ENCODE measurements at places on chromosomes 16 and 17.

DNA sequence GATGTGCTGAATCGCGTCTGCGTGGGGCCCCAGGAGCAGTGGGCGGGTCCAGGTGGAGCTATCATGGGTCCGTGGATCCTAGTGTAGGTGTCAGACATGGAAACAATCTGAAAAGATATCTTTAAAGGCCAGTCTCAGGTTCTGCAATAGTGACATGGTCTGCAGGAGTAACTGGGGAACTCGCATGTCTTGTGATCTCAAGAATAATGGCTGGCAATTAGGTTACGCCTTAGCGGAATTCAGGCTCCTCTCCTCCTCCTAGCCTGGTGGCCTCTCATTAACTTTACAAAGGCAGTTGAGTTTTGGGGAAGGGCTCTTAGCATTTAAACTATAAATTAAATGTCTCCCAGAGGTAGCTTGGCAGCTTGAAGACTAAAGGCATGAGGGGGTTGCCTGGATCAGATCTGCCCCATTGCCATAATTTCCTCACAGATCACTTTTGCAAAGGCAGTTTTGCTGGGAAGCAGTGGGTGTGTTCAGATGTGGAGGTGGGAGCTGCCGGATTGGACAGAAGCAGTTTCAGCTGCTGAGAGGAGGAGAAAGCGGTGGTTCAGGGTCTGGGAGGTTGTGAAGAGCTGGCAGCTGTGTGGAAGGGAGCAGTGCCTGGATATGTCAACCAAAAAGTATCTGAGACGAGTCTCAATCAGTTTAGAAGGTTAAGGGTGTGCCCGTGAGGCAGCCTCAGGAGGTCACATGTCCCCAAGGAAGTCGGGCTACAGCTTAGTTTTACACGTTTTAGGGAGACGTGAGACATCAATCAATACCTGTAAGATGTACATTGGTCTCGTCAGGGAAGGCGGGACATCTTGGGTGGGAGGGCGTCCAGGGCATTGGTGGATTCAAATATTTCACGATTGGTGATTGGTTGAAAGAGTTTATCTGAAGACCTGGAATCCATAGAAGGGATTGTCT is 2.7 kb downstream of the TBCD start:
- DNase-seq: peak; percentile 53

- DNase-seq: no peak
Observed at GRCh38 chr17:80265205-80266068, 4.8 kb downstream of the RNF213 start.

- no peak for DNase-seq
Observed at GRCh38 chr16:80440667-80441066, 100.1 kb upstream of the DYNLRB2 start.

DNA sequence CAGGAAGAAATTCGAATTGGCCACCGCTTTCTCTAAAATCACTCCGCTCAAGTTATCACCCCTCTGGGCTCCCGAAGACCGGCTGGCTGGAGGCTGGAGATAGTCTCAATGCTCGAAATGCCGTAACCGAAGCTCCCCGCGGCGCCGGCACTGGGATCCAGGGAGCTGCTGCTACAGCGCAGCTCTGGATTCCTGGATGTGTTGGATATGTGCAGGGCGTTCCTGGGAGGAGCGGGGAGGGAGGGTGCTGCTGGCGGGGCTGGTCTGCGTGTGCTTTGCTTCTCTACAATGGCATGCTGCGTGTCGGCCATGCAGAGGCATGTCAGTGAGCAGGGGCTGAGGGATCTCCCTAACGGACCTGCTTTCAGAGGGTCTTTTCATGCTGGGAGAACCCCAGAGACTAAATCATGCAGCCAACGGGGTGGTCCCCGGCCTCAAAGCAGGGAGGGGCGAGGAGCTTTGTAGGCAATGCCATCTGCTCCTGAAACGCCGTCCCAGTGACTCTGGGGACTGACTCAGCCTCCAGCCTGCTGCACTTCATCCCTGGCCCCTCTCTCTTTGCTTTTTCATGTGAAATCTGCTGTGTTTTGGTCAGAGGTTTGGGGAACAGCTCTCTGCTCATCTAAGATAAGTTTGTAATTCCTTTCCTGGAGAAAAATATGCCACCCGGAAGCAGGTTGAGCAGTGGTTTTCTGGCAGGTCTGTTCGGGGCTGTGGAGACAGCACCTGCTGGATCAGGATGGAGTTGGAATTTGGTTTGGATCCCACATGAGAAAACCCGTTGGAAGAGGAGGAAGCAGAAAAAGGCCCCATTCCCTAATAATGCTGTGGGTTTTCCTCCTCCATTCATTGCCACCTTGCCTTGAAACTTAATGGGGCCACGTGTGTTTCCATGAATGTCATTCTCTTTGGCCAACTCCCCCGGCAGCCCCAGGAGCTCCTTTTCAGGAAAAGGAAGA is 311.4 kb downstream of the SEC14L1 start:
- DNase-seq: peak; percentile 94

DNA sequence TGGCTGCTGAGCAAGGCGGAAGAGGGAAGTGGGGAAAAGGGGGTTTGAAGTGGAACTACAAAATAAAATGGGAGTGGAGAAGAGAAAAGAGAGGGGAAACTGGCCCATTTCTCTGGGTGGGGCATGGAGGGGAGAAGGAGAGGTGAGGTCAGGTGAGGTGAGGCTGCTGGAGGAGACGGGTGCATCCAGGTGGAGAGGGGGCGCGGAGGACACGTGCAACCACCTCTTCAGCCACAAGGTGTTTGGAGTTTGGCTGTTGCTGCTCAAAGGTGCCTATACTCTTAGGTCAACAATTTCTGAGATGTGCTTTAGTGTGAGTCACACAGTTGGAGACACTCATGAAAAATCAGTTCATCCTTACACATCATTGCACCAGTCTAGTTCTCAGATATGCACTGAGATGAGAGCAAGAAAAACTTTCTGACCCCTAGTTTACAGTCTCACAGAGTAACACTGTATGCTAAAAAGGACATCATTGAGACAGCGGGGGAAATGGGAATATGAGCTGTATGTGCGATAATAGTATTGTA is 4.8 kb downstream of the SLC6A4 start:
- DNase-seq: no peak

- DNase-seq: peak; percentile 35
Observed at GRCh38 chr16:68884861-68885720, 41.8 kb downstream of the TANGO6 start.

GRCh38 chr16:82093666-82094300 is 58.7 kb downstream of the HSD17B2 start:
- no peak for DNase-seq

- no peak for DNase-seq
Observed at GRCh38 chr17:77824780-77825280, 133.7 kb upstream of the TNRC6C start.

GRCh38 chr16:8887952-8888560 is 5.9 kb downstream of the LITAFD start:
- peak; percentile 84 for DNase-seq

DNA sequence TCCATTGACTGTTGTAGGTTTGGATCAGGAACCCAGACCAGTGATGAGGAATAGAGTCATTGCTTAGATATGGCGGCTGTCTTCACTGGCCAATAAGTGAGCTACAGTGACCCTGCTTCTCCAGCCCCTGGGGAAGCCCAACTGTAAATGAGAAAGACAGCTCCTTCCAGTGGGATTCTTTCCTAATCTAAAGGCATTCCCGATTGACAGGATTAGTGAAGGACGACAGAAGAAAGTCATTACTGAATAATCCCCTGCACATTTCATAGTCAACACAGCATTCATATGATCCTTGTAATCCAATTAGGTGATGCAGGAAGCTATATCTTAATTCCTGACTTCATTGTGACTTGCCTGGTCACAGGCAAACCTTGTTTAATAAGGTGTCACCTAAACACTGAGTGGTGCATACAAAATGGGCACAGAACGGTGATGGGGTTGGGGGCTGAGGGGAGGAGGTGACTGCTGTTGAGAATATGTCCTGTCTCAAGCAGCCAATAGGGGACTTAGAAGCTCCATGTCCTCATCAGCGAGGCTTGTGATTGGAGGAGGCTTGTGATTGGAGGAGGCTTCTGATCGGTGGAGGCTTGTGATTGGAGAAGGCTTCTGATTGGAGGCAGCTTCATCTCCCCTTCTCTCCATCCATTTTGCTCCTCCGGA is 242.6 kb downstream of the XYLT1 start:
- DNase-seq: no peak

GRCh38 chr16:87729266-87729954 is 36.4 kb downstream of the KLHDC4 start:
- DNase-seq: no peak

GRCh38 chr17:386141-386876 is 33.7 kb upstream of the RPH3AL start:
- DNase-seq: no peak

DNA sequence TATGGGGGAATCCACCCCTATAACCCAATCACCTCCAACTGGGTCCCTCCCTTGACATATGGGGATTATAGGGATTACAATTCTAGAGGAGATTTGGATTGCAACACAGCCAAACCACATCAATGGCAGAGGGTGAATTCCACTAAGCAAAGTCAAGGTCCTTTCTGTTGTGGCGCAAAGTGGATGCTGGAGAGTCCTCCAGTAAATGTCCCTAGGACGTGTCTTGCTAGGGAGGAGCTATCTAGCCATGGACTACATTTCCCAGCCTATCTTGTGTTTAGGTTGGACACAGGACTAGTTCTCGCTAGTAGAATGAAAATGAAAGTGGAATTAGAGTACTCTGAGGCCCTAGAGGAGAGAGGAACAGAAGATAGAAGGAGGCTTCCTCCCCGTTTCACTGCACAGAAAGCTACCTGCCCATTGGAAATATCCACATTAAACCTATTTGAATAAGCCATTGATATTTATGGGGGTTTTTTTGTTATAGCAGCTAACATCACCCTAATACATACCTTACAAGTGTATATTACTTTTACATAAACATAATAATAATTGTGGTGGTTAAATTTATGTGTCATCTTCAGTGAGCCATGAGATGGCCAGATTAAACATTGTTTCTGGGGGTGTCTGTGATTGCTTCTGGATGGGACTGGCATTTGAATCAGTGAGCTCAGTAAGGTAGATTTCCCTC is 56.7 kb upstream of the ERCC4 start:
- DNase-seq: no peak

DNA sequence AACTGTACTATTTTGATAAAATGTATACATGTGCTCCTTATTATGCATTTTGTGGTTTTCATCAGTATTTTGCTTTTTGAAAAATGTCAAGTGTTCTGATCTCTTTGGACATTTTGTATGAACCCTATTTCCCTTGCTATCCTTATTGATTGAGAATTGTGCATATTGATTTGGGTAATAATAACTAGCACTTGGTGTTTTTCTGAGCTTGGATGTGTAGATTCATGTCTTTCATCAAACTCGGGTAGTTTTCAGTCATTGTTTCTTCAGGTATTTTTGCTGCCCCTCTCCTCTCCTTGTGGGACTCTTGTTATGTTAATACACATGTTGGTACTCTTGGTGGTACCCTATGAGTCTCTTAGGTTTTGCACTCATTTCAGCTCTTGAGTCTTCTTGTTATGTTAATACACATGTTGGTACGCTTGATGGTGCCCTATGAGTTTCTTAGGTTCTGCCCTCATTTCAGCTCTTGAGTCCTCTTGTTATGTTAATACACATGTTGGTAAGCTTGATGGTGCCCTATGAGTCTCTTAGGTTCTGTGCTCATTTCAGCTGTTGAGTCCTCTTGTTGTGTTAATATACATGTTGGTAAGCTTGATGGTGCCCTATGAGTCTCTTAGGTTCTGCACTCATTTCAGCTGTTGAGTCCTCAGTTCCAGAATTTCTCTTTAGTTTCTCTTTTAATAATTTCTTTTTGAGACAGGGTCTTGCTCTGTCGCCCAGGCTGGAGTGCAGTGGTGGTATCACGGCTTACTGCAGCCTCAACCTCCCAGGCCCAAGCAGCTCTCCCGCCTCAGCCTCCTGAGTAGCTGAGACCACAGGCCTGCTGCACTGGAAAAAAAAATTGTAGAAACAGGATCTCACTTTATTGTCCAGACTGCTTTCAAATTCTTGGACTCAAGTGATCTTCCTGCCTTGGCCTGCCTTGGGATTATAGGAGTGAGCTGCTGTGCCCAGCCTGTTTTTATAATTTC is 19.3 kb downstream of the ZNF750 start:
- no peak for DNase-seq

DNA sequence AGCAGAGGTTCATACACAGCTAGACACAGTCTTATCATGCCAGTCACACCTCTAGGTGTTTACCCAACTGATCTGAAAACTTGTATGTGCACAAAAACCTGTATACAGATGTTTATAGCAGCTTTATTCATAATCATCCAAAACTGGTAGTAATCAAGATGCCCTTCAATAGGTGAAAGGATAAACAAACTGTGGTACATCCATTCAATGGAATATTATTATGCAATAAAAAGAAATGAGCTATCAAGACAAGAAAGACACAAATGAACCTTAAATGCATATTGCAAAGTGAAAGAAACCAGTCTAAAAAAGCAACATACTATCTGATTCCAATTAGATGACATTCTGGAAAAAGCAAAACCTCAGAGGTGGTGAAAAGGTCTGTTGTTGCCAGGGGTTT is 47.6 kb upstream of the CNEP1R1 start:
- DNase-seq: no peak

DNA sequence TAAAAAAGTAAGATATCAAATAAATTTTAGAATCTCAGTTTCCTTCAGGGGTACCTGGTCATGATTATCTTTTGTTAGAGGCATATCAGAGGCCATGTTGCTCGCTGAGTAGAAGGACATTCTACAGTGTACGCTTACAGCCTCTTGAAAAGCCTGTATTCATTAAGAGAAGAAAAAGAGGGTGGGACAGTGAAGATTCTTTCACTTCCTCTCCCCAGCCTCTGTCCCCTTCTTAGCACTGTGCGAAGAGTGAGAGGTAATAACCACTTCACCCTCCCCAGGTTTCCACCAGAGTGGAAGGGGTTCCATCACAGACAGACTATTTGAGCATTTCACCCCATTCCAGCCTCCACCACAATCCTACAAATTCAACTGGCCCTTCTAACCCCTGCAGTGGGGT is 4.8 kb upstream of the LPO start:
- no peak for DNase-seq

GRCh38 chr17:8673612-8674011 is 43.1 kb upstream of the MYH10 start:
- DNase-seq: no peak

DNA sequence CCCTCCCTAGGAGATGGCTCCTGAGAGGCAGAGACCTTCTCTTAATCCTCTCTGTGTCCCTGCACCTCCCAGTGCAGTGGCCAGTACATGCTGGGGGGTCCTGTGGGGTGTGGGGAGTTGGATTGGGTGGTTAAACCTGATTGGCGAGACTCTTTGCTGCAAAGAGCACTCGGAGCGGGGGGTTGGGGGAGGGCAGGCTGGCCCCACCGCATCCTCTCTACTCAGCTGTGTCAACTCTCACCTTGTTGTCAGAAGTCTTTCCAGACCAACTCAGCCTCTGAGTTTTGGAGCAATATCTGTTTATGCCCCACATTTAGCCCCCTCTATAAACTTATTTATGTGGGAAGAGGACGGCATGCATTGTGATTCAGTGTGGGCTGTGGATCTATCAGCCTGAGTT is 40.0 kb downstream of the SMARCE1 start:
- no peak for DNase-seq

GRCh38 chr16:25005445-25006306 is 9.5 kb downstream of the ARHGAP17 start:
- DNase-seq: no peak

GRCh38 chr16:70728150-70728549 is 42.3 kb upstream of the MTSS2 start:
- DNase-seq: no peak
